Thymus (tissue), 14 donors: ENCODE measurements at places on chromosomes 3 and 15. TPM values are rescaled to one million over a fixed set of nuclear protein-coding genes. Genes with fewer than 3 reads are reported as not detected.

The ISL2 gene
- 0.09 TPM for total RNA-seq

The PEAK1 gene
- 7.8 TPM for total RNA-seq

DNA sequence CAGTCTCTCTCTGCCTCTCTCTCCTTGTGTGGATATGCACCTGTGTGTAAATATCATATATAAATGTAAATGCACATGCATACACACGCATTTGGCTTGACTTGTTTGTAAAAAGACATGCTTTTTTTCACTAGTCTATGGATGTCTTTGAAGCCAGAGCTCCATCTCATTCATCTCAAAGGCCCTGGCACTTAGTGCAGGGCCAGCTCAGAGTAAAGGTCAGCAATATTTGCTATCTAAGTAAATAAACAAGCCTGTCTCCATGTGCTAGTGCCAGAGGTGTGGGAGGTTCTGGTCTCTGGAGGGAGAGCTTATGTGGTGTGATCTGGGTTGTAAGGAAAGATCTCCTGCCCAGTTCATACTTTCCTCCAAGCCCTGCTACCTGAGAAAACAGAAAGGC lies 5.6 kb downstream of the CLSTN2 start:
- DNase-seq: no peak
- H3K4me3 ChIP-seq: no peak overlapping the region
- peaks cover 7% of the 10 kb centered on the region for H3K4me1 ChIP-seq
- H3K27me3 ChIP-seq: peaks cover 21% of the 10 kb centered on the region
- H3K36me3 ChIP-seq: no peaks in the 10 kb centered on the region
- no peak overlapping the region for H3K27ac ChIP-seq

DNA sequence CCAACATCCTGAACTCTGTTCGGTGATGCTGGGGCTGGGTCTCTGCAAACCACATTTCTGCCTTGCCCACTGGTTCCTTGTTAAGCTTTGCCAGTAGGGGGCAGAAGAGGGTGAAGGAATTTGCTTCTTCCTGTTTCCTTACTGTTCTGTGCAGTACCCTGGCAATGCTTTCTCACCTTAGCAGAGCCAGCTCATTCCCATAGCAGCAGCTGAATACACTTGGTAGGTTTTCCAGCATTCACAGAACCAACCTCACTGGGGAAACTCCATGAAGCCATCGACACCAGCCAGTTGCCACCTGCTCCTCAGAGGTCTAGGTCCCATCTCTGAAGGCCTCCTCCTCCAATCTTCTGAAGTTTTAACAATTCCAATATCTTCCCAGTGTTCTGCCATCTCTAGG lies 308.4 kb downstream of the PDCD6IP start:
- peaks cover 38% of the 10 kb centered on the region for H3K4me1 ChIP-seq
- H3K36me3 ChIP-seq: no peaks in the 10 kb centered on the region
- H3K27me3 ChIP-seq: no peaks in the 10 kb centered on the region

DNA sequence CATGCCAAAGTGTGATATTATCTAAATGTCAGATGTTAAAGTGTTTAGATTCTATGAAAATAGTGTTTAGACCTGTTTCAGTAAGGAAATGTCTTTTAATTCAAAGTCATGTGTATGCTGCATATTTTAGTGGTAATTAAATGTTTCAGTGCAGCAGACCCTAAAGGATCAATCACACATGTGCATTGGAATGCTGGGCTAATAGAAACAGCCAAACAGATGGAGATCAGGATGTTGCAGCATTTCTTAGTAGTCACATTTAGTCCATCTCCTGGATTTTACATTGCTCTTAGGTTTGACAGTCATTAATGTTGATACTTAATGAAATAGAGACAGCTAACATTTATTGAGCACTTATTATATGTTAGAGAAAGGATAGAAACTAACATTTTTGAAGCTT lies 18.5 kb downstream of the SPRED1 start:
- H3K27ac ChIP-seq: no peak overlapping the region
- no peak for DNase-seq
- no peaks in the 10 kb centered on the region for H3K36me3 ChIP-seq
- no peaks in the 10 kb centered on the region for H3K27me3 ChIP-seq

GRCh38 chr3:189169728-189170127 lies 2.0 kb upstream of the TPRG1 start:
- H3K4me3 ChIP-seq: no peak overlapping the region
- H3K27ac ChIP-seq: no peak overlapping the region
- DNase-seq: no peak
- no peaks in the 10 kb centered on the region for H3K36me3 ChIP-seq
